ENCODE measurements at places on chromosomes 3 and 15.

DNA sequence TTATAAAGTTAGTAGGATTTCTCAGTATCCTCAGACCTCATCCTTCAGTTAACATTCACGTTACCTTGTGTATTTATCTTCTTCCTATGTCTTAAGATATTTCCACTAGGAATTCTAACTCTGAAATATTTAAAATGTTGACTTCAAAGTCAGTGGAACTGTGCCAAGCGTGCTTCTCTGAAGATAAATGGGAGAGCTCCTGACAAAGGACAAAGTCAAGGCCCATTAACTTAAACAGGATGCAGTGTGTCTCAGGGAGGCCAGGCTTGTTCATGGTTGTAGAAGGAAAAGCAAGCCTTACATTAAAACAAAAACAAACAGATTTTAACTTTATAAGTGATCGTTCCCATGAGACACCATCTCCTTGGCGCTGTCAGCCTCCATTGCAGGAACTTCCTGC, 41.5 kb downstream of the ABHD17C start:
- DNase-seq = no peak

- DNase-seq = no peak
Measured at GRCh38 chr3:157534725-157535161, 31.5 kb upstream of the VEPH1 start.

- DNase-seq = no peak
Measured at GRCh38 chr3:126414406-126414805, 19.7 kb downstream of the CFAP100 start.

- no peak for DNase-seq
Measured at GRCh38 chr3:153113541-153113940, 48.5 kb upstream of the RAP2B start.

GRCh38 chr3:8385848-8386620, 115.6 kb upstream of the LMCD1 start:
- DNase-seq = no peak

- DNase-seq = no peak
Measured at GRCh38 chr3:48747706-48748105, 30.7 kb upstream of the IP6K2 start.

- DNase-seq = no peak
Measured at GRCh38 chr3:98821063-98821462, 57.9 kb downstream of the ST3GAL6 start.

DNA sequence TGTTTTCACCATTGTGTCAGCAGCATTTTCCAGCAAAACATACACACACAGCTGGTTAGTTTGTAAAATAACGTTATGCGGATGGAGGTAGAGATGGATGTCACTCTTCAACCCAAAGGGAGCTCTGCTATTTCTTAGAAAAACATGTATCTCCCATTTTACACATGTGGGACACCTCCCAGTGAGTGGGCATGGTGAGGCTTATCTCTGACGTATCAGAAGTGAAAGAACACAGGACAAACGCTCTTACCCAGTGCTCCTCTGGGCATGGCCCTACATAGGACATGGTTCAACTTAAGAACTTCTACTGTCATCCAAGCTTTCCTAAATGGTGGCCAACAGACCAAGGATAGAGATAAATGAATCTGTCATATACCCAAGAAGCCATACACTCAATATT, 2.1 kb downstream of the FAM240A start:
- no peak for DNase-seq

DNA sequence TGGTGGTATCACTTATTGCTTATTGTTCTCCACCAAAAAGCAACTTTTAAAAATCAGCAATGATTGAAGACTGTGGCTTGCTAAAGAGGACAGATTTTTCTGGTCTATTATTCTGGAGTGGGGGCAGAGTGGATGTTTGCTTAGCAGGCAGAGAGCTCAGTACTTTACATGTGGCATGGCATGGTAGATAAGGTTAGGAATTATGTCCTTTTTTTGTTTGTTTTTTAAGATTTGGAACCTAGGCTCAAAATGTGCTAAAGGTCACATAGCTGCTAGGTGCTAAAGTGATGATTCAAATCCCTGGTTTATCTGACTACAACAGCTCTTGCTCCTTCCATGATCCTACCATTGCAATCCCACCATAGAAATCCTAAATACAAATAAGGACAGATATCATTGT, 331.0 kb upstream of the ADAMTS9 start:
- DNase-seq = no peak

GRCh38 chr3:136838641-136839555, 20.0 kb downstream of the SLC35G2 start:
- DNase-seq = no peak

- no peak for DNase-seq
Measured at GRCh38 chr15:69699096-69699495, 246.5 kb downstream of the RPLP1 start.

DNA sequence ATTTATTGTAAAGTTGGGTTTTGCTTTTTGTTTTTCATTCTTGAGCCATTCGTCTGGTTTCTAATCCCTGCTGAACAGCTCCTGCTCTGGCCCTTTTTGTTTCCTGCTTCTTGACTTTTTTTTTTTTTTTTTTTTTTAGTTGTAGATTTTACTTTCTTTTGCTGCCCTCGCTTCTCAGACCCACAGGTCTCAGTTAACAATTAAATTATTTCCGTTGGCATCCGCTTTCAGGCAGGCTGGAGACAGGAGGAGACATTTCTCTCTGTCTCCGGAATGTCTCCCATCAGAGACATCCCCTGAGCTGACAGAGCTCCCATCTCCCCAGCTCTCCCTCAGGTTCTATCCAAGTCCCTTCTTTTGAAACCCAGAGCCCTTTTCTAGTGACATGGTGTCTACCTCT, 68.6 kb downstream of the SLC6A6 start:
- DNase-seq = no peak

GRCh38 chr15:74233851-74234597, 2.1 kb upstream of the CCDC33 start:
- no peak for DNase-seq

- DNase-seq = no peak
Measured at GRCh38 chr3:65653731-65654130, 385.0 kb downstream of the MAGI1 start.

- peak; percentile 38 for DNase-seq
Measured at GRCh38 chr15:91258415-91258759, 158.3 kb downstream of the SV2B start.

DNA sequence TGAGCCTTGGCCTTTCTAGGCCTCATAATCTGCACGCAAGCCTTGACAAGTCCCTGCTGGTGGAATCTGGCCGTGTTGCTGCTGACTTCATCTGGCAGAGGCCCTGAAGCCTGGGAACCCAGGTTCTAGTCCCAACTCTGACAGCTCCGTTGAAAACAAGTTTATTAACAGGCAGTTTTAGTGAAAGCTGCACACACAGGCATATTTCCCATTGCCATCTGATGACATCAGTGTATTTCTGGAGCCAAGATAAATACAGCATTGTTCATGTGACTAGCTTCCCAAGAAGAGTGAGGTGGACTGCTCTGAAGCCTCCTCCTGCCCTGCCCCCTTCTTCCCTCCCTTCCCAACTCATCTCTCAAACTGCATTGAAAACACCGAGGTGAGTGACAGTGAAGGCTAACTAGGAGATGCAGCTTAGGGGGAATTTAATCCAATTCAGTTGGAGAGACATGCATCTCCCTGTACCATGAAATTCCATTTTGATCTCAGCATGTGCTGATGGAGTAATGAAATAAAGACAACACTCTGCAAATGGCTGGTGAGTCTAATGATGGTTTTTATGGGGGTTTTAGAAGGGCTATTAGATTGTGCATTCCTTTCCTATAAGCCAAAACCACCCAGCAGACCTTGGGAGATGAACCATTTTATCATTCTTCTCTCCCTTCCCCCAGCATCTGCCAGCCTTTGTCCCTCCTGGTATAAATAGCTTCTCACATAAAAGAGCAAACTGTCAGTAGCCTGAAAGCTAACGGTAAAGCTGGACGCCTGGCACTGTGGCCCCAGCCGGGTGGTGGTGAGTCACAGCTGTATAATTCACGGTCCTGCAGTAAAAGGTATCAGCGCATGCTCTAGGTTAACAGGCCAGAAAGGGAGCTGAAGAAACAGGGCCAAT, 38.0 kb downstream of the PRICKLE2 start:
- no peak for DNase-seq

DNA sequence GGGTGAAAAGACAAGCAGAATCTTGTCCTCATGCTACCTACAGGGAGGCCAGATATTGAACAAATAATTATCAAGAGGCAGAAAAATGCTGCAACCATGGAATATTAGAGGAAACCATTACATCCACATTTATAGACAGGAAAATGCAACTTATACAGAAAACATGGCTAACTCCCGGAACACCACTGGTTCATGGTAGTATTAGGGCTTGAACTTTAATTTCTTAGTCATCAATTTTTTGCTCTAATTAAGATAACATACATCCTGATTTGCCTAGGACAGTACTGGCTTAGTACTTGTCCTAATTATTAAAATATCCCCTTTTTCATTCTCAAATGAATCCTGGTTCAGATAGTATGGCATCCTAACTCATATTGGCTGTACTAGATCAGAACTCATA, 76.3 kb upstream of the TGFBR2 start:
- no peak for DNase-seq

GRCh38 chr3:459311-459670, 262.7 kb downstream of the CHL1 start:
- no peak for DNase-seq

- no peak for DNase-seq
Measured at GRCh38 chr3:123448536-123449101, at the start of gene ADCY5. Gene ADCY5, minus strand, starts transcription at chr3:123449090. Its CDS starts 545 bp downstream, at chr3:123448545.

GRCh38 chr3:157029365-157029790, 130.6 kb downstream of the CCNL1 start:
- DNase-seq = no peak

DNA sequence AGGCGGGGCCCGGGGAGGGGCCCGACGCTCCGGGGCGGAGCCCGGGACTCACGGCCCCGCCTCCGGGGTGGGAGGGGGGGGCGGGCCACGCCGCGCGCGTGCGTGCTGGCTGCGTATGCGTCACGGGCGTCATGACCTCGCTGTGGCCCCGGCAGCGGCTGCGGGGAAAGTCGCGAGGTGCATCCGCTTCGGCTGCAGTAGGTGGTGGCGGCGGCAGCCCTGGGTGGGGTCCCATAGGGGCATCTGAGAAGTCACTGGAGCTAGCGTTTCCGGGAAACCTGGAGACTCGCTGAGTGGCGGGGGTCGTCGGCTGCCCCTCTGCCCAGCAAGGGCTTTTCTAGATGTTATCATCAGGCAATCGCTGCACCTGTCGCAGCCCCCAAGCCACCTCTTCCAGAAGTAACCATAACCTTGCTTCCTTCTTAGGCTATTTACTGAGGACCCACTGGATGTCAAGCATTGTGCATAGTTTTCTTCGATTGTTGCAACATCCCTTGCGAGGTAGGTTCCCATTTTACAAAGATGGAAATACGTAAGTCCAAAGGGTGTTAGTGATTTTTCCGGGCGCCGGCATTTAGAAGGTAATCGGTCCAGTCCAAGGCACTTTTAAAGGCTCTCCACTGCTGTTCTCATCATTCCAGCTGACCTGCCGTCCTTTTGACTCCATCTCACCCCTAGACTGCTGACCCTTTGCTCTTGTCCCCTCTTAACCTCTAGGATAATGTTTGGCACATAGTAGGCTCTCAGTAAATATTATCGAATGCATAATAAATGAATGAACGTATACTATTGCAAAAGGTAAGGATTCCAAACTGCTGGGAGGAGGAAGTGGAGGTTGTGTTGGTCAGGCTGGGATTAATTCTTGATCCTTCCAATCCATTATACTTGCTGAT, at the start of gene GDPGP1:
GDPGP1 (plus strand) TSS at position 114 of the 893 bp plus-strand sequence. CDS start 6,700 bp downstream, outside the sequence.
- no peak for DNase-seq

- no peak for DNase-seq
Measured at GRCh38 chr15:66570842-66571478, 5.2 kb upstream of the LCTL start.

- DNase-seq = no peak
Measured at GRCh38 chr3:110504901-110505300, 566.7 kb upstream of the NECTIN3 start.

- no peak for DNase-seq
Measured at GRCh38 chr15:95644100-95644875, 686.2 kb upstream of the NR2F2 start.
